ENCODE measurements at places on chromosomes 16 and 17.
A peak's percentile ranks its signal among the peaks of the same experiment; 100 is the strongest.

DNA sequence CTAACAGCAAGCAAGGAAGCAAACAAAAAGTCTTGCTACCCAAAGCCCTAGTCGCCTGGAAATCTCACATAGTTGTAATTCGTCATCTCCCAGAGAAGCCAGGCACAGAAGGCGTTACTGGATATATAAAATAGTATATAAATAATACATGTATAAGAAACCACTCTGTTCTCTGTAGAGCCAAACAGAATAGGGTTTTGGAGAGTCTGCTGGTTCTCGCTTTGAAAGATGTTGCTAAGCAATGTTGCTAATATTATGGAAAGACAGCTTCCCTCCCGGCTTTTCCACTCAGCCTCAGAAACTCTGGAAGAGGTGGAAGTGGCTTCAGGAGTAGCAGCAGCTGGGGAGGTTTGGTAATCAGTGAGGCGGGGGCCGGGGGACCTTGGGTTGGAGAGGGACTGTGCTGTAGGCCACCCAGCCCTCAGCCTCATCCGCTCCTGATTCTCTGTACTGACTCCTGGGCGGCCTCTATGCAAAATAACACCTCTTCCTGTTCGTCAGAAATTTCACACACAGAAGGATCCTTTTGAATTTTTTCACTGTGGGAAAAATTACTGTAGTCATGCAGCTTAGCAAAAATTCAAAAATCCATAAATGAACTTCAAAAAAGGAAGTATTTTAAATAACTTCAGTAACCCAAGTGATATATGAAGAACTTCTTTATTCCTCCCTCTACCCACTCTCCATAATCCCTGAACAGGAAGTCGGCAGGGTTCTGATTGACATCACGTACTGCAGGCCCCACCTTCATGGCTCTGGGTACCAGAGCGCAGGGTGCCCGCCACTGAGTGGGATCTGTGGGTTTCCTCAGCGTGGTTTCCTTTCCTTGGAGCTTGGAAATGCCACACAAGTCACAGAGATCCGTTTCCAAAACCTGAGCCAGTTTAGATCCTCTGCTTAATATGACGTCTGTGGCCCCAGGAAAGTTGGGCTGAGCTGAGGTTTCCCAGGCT lies 51.4 kb downstream of the RAP1GAP2 start:
- DNase-seq, result no peak

GRCh38 chr16:19085679-19086200 lies 18.3 kb downstream of the COQ7 start:
- DNase-seq, result no peak

DNA sequence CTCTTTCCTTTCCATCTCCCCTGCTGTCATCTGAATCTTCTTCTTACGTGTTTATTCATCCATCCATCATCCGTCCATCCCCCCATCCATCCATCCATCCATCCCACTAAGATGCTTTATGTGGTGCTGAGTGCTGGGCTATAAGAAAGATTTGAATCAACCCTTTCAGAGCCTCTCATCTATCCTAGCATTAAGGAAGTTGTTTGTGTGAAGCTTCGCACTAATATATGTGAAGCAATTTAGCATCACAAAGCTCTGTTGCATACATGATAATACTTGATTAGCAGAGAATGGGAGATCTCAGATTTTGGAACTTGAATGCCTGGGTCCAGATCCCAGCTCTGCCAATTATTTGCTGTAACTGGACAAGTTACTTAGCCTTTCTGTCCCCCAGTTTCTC lies 255.7 kb downstream of the SHISA9 start:
- no peak for DNase-seq

- no peak for DNase-seq
Observed at GRCh38 chr17:67035131-67036083, 8.9 kb upstream of the CACNG1 start.

- peak; percentile 34 for DNase-seq
Observed at GRCh38 chr17:7404737-7405349, 946 bp upstream of the TMEM256 start.

DNA sequence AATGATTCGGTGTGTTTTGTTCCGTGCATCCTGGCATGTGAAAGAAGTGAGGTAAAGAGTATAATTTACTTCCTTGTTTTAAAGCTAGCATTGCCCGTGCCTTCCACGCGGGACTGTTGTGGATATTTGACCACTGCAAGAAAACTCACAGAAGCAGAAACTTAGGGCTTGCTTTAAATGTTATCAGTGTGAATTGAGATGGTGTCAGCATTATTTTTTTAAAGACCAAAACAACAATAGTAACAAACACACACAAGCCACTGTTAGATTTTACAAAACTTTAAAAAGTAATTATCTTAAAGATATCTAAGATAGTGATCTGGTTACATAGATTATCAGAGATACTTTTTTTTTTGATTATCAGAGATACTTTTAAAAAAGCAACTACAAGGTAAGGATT lies 47.4 kb downstream of the WWOX start:
- DNase-seq, result no peak

DNA sequence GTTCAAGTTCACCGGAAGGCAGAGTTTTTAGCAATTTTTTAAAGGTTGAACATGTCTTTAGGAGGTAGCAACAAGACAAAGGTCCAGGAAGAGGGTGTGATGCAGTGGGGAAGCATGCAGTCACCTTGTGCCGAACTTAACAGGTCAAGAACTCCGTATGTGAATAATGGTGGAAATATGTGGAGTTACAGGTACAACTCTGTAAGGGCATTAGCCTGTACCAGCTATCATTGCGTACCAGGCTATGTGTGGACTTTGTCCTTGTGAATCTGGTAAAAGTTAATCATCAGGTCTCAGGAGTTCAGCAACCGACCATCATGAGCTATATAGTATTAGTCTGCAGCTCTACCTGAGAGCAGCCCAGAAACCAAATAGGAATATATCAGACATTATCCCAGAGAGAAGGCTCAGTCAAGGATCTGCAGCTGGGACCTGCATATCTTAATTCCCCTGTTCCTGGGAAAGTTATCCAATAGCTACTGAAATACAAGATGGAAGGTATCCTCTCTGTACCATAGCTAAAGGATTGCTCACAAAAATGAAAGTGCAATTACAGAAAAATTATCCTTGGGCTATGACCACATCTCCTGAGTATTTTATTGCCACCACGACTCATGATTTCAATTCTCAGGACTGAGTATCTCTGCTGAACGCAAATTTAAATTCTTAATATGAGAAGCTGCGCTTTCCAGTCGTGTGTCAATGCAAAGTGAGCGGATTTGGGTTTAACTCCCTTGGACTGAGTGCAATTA lies 469.3 kb downstream of the CDH13 start:
- DNase-seq, result no peak

- no peak for DNase-seq
Observed at GRCh38 chr16:50274326-50275097, 8.2 kb downstream of the ADCY7 start.

GRCh38 chr16:69438465-69438864 lies 14.0 kb downstream of the CYB5B start:
- no peak for DNase-seq

DNA sequence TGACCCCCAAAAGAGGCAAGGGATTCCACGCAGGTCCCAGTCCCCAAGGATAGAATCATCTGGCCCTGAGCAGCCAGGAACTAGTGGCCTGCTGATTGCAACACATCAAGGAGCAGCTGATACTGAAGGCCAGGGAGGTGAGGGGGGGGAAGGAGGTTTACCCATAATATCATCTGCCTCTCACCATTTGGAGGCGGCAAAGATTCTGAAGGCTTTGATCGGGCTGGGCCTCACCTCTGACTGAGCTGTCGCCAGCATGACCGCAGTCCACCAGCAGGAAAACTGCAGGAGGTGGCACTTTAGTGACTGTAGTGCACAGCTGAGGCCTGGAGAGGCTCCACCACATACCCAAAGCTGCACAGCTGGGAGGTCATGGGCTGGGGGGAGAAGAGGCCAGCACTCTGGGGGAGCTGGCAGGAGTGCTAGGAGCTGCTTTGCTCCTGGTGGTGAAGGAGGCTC lies 20.5 kb upstream of the ITGA3 start:
- DNase-seq, result peak; percentile 22

DNA sequence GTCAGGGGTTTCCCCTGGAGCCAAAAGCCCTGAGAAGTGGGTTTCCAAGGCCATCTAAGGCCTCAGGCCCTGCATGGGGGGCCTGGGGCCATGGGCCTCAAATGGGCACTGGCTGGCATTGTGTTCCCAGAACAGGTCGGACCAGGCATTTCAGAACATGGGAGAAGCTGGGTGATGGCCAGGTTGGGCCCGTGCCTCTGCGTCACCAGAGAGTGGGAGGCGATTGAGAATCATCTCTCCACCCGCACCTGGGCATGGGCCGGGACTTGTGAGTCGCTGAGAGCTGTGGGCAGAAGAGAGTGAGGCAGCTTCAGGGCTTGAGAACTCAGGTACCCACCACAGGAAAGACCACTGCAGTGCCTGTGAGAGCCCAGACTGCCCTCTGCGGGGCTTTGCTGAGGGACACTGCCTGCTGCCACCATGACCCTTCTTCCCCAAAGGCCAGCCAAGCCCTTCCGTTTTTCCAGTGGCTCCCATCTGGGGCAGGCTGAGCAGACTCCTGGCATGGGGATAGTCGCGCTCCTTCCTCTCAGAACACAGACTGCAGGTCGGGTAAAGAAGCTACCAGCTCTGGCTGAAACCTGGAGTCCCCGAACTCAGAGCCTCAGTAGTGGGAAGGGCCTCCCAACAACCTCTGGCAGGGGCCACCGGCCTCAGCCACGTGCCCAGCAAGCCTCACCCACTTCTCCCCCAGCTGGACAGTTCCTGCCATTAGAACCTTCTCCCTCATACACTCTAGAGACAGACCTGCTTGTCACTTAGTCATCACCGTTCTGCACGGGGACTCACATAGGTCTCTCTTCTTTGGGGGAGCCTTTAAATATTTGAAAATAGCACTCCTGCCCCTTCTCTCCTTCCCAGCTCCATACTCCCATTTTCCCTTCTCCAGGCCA lies 1.6 kb downstream of the RAB11FIP4 start:
- DNase-seq, result no peak

GRCh38 chr16:76879420-76879819 lies 311.6 kb upstream of the MON1B start:
- no peak for DNase-seq

DNA sequence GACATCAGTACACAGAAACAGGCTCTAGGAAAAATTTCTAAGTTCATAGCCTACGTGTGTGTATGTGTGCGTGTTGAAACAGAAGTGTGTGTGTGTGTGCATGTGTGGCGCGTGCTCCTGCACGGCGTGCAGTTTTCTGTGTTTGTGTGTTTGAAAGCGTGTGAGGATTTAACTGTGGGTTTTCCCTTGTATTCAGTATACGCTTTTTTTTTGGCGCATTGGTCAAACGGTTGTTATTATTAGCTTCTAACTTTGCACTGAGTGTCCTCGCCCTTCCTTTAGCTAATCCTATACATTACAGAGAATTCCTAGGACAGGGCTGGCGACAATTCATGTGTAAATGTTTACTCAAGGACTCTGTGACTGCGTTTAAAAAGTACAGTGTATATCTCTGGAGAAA lies 23.0 kb downstream of the TMC6 start:
- no peak for DNase-seq

GRCh38 chr16:69889295-69889964 lies 61.7 kb upstream of the CLEC18A start:
- DNase-seq, result no peak

GRCh38 chr17:47257651-47258339 lies 4.2 kb downstream of the ITGB3 start:
- no peak for DNase-seq

- no peak for DNase-seq
Observed at GRCh38 chr17:9880582-9880999, 24.5 kb downstream of the RCVRN start.

DNA sequence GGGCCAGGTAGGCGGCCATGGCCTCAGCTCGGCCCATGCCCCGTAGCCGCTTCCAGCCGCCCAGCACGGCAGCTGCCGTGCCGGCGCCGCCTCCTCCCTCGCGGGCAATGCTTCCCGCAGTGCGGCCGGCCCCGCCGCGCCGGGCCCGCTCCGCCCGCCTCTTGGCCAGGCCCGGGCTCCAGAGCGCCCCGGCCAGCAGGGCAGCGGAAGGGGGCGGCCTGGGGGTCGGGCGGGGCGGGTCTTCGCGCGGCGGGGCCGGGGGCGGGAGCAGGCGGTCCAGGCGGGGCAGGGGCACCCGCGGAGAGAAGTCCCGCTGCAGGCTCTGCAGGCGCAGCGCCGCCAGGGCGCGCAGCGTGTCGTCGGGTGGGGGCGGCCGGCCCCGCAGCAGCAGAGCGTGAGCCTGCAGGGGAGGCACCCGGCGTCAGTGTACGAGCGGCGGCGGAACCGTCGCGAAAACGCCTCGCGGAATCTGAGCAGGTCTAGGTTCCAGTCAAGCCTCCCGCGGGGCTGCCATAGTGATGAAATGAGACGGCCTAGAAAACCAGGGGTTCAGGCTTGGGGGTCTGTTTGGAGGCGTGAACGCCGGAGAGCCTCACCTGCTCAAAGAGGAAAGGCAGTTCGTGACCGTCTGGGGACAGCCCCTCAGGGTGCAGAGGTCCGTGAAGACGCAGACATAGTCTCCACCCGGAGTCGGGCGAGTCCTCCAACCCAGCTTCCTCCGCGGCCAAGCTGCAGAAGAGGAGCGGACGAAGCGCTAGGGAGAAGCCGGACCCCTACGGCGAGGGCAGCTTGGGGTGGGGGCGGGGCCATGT lies 6.6 kb downstream of the PLEKHH3 start:
- no peak for DNase-seq

DNA sequence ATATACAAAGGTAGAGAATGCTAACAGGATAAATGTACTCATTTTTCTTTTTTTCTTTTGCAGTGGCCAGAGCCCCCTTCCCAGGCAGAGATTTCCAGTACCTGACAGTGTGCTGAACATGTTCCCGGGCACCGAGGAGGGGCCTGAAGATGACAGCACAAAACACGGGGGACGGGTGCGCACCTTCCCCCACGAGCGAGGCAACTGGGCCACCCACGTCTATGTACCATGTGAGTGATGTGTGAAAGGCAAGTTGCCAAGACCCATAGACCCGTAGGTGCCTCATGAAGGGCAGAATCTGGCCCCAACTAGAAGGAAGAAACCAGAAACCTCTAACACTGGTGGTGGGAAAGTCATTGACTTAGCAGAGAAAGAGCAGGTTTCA lies 1.2 kb downstream of the USB1 start:
- DNase-seq, result no peak

DNA sequence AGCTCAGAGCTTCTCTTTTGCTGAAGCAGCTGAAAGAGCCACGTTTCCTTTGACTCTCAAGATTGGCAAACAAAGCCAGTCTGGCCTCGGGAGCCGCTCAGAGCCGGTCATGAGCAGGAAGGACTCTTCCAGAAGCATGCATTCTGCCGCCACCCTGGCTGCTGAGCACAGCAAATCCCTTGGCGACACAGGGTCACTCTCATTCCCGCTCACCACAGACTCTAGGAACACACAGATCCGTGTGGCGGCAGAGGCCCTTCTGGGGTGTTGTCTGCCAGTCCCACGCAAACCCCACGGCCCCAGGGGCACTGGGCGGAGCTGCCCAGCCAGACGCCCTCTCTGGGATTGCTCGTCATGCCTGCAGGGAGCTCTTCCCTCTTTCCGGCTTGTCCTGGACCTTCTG lies 157.0 kb downstream of the C16orf95 start:
- DNase-seq, result no peak

- peak; percentile 21 for DNase-seq
Observed at GRCh38 chr16:71676236-71676635, 48.3 kb downstream of the PHLPP2 start.

- no peak for DNase-seq
Observed at GRCh38 chr16:89371386-89371785, 119.0 kb downstream of the ANKRD11 start.
